ENCODE measurements at places on chromosomes 12 and 14. TPM values are rescaled to one million over a fixed set of nuclear protein-coding genes. Genes with fewer than 3 reads are reported as not detected.

DNA sequence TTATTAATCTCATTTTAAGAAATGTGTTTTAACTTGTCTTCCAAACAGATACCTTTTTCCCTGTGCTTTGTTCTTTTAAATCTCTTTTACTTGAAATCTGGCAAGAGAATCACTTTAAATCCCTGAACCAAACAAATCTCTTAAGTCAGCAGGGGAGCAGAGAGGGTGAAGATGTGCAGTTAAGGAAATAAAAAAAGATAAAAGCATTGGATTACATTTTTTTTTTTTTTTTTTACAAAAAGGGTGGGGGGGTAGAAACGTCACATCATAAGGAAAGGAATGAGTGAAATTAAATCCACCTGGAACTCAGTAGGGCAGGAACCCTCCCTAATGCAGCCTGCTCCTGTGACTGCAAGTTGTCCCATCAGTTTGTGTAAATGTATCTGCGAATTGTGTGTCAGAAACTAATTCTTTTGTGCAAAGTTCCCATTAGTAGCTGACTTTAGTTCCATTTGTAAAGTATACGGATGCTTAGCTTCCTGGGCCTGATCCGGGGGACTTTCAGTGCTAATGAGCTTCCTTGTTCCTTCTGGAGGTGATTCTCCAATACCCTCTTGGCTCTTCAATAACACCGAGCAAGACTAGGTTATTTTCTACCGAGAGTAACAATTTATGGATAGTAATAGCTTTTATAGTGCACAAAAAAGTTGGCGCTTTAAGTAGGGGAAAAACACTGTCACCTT lies 1.5 kb downstream of the TTC6 start:
- no peak for DNase-seq

The CLEC2B gene
- 35.6 TPM for total RNA-seq

- DNase-seq: no peak
Observed at GRCh38 chr12:65699251-65699650, 125.0 kb upstream of the HMGA2 start.

DNA sequence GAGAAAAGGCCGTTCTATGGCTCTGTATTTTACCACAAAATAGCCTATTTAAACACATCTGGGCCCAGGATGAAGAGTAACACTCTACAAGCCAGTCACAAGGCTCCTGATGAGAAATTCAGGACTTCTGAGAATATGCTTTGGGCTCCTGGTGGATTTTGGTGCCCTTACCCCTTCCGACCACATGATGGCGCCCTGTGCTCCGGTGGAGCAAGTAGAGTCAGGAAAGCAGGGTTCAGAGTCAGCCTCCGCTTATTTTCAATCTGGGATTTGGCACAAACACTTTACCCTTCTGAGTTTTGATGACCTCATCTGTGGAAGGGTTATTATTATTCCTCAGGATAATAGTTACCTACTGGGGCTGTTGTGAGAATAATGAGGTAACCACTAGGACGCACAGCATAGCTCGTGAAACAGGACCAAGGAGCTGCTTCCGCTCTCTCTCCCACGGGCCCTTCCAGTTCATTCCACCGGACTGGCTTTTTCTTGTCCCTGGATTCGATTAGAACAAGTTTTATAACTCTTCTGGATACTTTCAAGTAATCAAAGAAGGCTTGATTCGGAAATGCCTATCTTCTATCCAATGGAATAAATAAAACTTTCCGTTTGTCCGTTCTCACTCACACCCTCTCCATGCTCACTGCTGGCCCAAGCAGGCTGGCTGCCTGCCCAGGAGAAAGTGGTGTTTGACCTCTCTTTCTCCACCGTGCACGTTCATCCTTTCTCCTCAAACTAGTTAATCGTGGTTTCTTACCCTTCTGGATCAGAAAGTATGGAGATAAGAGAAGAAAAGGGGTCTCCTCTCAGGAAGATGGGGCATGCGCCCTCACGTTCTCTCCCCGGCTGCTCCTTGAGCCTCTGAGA lies 104.6 kb downstream of the GALC start:
- DNase-seq: no peak

GRCh38 chr12:65495233-65495632 lies 216.8 kb downstream of the MSRB3 start:
- no peak for DNase-seq

DNA sequence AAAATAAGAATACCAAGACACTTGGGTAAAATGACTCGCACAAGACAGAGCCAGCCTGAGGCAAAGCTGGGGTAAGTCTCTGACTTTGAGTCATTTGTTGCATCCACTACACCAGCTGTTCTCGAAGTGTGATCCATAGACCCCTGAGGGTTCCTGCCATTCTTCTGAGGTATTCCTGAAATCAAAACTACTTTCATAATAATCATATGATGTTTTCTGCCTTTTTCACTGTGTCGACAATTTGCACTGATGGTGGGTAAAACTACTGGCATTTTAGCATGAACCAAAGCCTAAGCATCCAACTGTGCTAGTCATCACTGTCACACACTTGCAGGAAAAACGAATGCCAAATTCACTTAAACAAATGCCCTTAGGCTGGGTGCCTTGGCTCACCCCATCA lies 135.5 kb upstream of the FUT8 start:
- no peak for DNase-seq

DNA sequence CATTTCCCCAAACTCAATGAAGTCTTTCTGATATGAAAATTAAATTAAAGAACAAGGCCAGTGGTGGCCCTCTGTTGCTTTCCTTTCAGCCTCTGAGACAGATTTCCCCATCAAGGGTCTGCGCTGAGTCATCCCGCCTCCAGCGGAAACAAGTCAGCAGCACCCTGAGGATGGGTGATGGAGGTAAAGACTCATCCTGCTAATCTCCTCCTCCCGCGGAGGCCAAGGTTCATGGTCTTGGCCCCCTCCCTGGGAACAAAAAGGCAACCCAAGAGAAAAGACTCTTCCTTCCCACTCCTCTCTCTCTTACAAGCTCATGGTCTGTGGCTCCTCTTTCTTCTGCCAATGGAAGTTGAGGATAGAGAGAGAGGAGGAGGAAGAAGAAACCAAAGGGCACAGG lies 9.0 kb upstream of the NUMB start:
- no peak for DNase-seq

DNA sequence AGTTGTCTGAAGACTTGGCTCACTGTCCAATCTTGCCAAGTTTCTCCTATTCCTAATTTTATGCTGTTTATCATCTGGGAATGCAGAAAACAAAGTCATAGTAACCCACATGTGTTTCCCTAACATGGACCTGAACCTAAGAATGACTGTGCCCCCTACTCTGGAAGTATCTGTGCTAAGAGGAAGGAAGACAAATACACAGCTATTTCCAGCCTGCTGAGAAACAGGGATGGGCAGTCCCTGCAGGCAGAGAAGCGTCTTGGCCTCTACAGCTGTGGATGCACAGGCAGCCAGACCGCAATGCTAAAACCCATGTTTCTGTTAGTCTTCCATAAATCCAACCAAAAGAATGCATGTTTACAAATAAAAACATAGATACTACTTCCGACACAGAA lies 56.2 kb downstream of the DUSP16 start:
- no peak for DNase-seq

- DNase-seq: no peak
Observed at GRCh38 chr14:75370416-75371205, 57.2 kb upstream of the JDP2 start.

DNA sequence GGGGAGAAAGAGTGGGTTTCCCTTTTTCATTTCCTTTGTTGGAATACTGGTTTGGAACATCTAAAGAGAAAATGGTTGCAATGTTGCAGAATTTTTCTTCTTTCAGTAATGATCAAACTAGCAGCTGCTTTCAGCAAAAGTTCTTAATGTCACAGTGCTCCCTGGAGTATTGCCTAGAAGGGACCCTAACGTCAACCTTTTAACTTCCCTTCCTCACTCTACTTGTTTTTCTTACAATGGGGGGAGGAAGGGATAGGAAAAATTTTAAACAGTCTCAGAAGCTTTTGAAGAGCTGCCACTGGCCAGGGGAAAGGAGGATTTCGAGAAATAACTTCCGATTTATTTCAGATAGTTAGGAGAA lies 521.8 kb downstream of the MED13L start:
- no peak for DNase-seq

- DNase-seq: no peak
Observed at GRCh38 chr14:81412779-81413178, 12.7 kb upstream of the STON2 start.

GRCh38 chr12:102948941-102949352 lies 8.5 kb upstream of the ASCL1 start:
- no peak for DNase-seq

GRCh38 chr12:77087427-77087826 lies 22.1 kb upstream of the E2F7 start:
- DNase-seq: no peak

- no peak for DNase-seq
Observed at GRCh38 chr12:122029620-122030423, 8.1 kb downstream of the BCL7A start.

GRCh38 chr14:94562941-94563883 lies 2.0 kb downstream of the SERPINA4 start:
- no peak for DNase-seq

DNA sequence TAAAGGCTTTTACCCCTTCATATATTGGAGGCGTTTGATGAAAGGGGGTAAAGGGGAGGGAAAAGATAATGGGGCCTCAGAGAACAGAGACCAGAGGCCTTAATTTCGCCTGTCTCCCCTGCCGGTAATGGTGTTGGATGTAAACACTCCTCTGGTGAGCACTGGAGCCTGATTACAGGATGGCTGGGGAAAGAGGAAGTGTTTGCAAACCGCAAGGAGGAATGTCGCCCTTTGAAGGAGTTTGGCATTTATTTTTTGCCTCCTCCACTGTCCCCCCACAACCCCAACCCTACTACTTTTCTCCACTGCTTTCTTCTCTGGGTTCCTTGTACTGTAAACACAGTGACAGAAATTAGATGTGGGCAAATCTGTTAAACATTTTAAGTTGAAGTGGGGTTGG lies 211.9 kb upstream of the TBX3 start:
- DNase-seq: no peak

The PLEKHH1 gene
- total RNA-seq: 2.5 TPM

- DNase-seq: no peak
Observed at GRCh38 chr14:21091821-21092272, 6.6 kb downstream of the ZNF219 start.

DNA sequence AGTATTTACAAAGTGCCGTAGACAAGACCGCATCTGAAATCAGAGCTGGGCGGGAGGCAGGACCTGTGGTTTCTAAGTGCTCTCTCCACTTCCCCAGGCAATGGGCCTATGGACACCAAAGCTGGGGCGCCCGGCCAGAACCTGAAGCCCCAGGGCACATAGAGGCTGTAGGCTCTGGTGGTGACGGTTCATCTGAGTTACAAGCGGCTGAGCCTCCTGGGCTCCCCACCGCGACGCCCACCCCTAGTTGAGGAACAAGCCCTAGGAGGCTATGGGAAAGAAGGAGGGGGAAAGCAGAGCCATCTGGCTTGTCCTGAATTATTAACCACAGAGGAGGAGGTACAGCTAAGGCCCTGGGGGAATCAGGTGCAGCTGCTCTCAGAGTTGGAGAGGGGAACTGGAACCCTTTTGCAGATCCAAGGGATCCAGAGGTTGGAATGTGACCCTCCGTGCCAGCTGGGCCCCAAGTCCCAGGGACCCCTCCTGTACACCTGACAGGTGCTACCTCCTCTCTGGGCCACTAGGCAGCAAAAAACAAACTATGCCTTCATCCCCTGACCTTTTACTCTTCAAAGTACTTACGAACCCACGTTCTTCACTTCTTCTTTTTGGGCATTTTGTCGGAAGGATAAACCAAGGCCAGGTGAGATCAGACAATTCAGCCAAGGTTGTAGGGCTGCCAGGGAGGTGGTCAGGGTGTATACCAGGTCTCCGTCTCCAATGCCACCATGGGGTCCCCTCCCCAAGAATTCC lies 77.2 kb downstream of the ARL6IP4 start:
- DNase-seq: no peak

The CLEC6A gene
- not detected for total RNA-seq

DNA sequence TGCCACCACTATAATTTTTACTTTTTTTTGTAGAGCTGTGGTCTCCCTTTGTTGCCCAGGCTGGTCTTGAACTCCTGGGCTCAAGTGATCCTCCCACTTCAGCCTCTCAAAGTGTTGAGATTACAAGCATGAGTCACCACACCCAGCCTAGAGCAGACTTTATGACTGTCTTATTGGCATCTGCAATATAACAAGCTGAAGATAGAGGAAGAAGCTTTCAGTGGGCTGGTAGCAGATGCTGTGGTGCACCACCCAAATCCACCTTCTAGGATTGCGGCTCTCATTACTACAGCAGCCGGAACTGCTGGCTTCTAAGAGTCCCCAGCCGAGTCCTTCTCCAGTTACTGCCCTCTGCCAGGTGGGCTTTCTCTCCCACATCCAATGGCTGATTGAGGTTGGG lies 7.6 kb upstream of the STK38L start:
- DNase-seq: no peak

GRCh38 chr14:103802356-103802755 lies 45.0 kb downstream of the PPP1R13B start:
- DNase-seq: no peak

DNA sequence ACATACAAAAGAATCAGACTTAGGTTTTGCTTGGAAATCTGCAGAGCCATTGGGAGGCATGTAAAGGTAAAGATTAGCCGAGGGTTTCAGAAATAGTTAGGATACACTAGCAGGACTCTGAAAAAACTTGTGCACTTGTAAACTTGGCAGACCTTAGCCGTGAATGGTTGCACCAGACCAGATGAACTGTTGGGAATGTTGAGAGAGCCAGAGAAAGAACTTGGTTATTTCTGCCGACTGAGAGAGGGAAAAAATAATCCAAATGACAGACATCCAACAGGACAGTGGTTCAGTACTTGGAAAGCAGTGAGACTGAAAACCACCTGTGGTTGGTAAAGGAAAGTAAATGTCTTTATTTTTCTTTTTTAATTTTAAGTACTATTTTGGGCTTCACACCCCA lies 222.5 kb upstream of the DDHD1 start:
- DNase-seq: no peak

The SPX gene
- not detected for total RNA-seq

The GZMB gene
- 2.2 TPM for total RNA-seq

The OVCH1 gene
- total RNA-seq: 0.25 TPM

DNA sequence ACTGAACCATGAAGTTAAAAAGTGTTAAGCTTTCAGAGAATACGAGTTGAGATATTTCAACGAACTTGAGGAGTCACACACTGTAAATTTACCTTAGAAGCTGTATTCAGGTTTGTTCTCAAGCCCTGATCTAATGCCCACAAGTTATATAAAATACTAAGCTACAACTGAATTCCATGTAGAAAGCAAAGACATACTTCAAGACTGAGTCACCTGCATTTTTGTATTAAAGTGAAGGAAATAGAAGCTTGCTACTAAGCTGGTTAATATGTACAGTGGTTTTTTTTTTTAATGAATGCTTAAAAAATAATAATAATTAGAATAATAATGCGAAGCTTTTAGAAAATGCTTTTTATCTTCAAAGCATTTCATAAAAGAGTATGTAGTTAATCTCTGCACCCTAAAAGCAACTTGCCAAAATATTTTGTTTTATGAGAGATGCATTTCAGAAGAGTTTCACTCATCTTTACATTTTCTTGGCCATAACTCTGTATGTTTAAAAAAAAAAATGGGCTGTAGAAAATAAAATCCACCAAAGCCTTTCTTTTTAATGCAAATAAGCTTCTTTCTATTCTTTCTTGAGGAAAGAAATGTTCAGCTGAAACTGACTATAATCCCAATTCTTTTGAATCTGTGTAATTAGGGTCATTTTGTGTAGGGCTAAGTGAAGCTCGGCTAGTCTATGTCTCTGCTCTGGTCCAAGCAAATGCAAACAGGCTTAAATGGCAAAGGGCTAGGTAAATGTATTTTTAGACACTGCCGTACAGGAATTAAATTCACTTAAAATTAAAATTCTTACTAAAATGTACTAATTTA lies 1047.5 kb upstream of the FLRT2 start:
- no peak for DNase-seq

GRCh38 chr12:127515941-127516340 lies 751.0 kb upstream of the TMEM132C start:
- no peak for DNase-seq

The ASB2 gene
- total RNA-seq: 24.1 TPM

Data from vagina (tissue), 2 donors.